ENCODE measurements at places on chromosomes 4 and X.

DNA sequence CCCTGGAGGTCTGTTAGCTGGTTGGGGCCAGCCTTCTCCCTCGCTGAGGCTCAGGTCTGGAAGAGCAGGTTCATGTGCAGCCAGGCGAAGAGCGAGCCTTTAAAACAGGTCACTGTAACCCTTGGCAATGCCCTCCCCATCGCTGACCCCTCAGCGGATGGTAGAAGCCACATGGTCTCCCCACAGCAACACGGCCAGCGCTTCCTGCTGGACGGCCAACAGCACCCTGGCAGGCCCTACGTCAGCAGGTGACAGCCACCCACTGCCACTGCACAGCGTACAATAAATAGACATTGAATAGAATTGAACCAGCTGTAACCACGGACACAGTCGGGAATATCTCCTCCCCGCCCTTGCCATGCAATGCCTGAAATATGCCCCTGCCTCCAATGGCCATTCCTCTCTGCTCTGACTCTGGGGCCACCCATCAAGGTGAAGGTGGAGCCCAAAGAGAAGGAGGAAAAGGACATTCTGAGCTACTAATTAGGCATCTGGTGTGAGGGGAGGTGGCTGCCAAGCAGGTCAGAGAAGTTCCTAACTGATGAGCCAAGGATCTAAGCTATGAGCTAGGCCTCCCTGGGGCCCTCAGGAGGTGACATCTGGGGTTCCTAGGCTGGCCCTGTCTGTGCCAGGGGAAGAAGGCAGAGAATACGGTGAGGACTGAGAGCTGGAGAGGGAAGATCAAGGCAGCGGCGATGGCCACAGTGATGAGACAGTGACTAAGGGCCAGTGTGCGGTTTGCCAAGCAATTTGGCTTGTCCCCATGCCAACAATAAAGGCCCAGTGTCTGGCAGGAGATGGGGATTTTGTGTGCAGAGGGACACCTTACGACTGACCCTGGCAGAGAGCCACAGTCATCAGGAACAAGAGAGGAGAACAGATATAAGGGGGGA is 202.3 kb downstream of the BCOR start:
- H3K4me1 ChIP-seq = no peaks in the 10 kb centered on the region
- H3K4me3 ChIP-seq = no peak overlapping the region
- H3K27me3 ChIP-seq = no peaks in the 10 kb centered on the region
- no peaks in the 10 kb centered on the region for H3K36me3 ChIP-seq

GRCh38 chr4:81508411-81509185 is 36.9 kb upstream of the RASGEF1B start:
- H3K36me3 ChIP-seq = no peaks in the 10 kb centered on the region
- H3K27me3 ChIP-seq = no peaks in the 10 kb centered on the region
- H3K27ac ChIP-seq = no peak overlapping the region
- no peaks in the 10 kb centered on the region for H3K4me1 ChIP-seq
- DNase-seq = no peak

- peaks cover 4% of the 10 kb centered on the region for H3K36me3 ChIP-seq
- DNase-seq = no peak
- H3K27me3 ChIP-seq = no peaks in the 10 kb centered on the region
- H3K4me1 ChIP-seq = no peaks in the 10 kb centered on the region
These were observed 40.3 kb upstream of the NKRF start for GRCh38 chrX:119646515-119646914.

DNA sequence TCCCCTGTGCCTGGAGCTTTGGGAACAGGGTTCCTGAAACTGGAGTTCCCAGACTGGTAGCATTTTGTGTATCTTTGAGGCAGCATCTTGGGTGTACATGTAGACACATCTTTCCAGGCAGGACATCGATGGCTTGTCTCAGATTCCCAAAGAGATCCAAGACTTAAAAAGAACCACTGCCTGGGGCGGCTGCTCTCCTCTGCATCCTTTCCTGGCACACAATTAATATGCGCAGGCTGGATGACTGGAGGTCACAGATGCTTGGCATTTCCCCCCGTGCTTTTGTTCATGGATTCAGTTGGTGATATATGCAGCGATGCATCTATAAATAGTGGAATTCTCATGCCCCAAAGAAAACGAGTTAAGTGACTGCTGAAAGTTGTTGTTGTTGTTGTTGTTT is 80.5 kb downstream of the CLDN34 start:
- no peaks in the 10 kb centered on the region for H3K4me1 ChIP-seq
- H3K4me3 ChIP-seq = no peak overlapping the region
- H3K27ac ChIP-seq = no peak overlapping the region
- H3K36me3 ChIP-seq = no peaks in the 10 kb centered on the region

GRCh38 chrX:148156986-148157385 is 175.8 kb downstream of the FMR1NB start:
- no peak overlapping the region for H3K27ac ChIP-seq
- no peak overlapping the region for H3K4me3 ChIP-seq
- H3K4me1 ChIP-seq = no peaks in the 10 kb centered on the region
- no peaks in the 10 kb centered on the region for H3K36me3 ChIP-seq

Measured in liver (tissue), 10 donors.